Anterior cingulate cortex (tissue), 58 donors: ENCODE measurements at places on chromosomes 4 and X.

GRCh38 chrX:56099271-56099670, 132.9 kb upstream of the KLF8 start:
- no peak for DNase-seq

- DNase-seq, result no peak
Measured at GRCh38 chr4:161428180-161428965, 735.4 kb downstream of the FSTL5 start.

DNA sequence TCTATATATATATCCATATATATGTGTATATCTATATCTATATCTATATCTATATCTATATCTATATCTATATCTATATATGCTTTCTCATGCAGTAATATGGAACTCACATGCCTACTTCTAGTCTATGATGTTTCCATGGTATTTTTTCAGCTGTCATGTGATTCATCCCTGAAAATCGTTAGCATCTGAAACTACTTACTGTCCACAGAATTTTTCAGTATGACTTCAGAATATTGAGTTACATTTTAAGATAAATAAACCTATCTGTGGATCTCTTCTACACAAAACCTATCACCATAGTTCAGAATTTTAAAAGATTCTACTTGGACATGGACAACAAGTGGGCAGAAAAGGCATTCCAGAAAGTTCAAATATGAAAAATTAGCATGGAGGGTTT, 855.1 kb upstream of the INTU start:
- DNase-seq, result no peak

DNA sequence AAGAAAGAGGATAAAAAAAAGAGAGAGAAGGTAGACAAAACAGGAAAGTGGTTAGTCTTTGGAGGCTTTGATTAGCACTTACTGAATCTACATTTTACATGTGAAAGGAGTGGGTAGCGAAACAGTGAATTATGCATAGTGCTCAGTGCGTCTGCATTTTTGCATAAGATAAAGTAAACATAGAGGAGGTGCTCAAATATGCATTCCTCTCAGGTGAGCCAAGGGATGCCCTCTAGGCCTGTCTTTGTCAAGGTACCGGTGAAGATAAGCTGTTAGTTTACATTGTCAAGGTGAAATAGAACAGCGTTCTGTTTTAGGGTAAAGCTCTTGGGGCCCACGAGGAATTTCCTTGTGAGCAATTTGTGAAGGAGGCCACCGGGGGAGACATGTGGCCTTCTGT, 260.6 kb downstream of the TRIML1 start:
- no peak for DNase-seq

GRCh38 chr4:26815706-26816105, 44.9 kb upstream of the STIM2 start:
- DNase-seq, result no peak

- no peak for DNase-seq
Measured at GRCh38 chr4:150436598-150437370, 145.2 kb upstream of the MAB21L2 start.
